Upper lobe of right lung (tissue), 1 donor: ENCODE measurements at places on chromosomes 5 and 9. TPM values are rescaled to one million over a fixed set of nuclear protein-coding genes. Genes with fewer than 3 reads are reported as not detected.

DNA sequence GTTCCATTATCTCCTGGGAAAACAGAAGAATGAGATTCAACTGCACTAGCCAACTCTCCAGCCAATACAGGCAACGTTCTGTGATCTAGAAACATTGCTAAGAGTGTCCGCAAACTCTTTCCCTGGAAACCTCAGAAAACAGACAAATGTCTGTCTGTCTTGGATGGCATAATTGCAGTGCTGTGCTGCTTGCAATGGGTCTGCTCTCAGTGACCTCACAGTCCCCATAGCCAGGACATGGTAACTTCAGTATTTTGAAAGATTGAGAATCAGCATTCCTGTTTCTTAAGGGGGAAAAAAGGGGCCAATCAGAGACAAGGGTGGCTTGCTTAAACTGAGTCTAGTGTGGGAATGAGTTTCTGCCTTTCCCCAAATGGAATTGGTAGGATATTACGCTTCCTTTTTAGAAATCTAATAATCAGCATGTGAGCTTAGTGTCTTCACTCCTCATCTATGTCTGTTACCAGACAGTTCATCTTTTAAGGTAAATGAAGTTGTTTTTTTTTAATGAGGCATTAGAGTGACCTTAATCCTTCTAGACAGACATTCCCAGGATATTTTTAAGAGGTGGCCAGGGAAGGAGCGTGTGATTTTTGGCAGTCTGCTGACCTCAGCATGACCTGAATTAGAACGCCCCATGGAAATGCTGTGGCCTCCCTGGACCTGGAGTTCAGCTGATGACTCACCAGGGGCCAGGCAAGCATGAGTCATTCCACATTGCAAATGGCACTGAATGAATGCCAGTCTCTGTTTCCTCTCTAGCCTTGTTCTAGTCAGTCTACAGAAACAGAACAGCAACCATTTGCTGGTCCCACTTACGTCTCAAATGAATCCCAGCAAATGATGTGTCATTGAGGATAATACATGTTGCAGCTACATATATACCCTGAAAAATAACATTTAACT, 210.2 kb upstream of the ACTBL2 start:
- H3K27ac ChIP-seq, result no peak overlapping the region
- H3K4me1 ChIP-seq, result peaks cover 4% of the 10 kb centered on the region
- no peaks in the 10 kb centered on the region for H3K27me3 ChIP-seq

GRCh38 chr9:103116246-103116645, 121.1 kb downstream of the CYLC2 start:
- no peak overlapping the region for H3K4me3 ChIP-seq
- H3K36me3 ChIP-seq, result no peaks in the 10 kb centered on the region
- H3K27me3 ChIP-seq, result no peaks in the 10 kb centered on the region
- H3K27ac ChIP-seq, result no peak overlapping the region
- no peaks in the 10 kb centered on the region for H3K4me1 ChIP-seq

GRCh38 chr5:67607958-67608357, 411.4 kb upstream of the CD180 start:
- DNase-seq, result no peak
- H3K36me3 ChIP-seq, result no peaks in the 10 kb centered on the region
- H3K4me3 ChIP-seq, result no peak overlapping the region

The CDH12 gene
- not detected for total RNA-seq

DNA sequence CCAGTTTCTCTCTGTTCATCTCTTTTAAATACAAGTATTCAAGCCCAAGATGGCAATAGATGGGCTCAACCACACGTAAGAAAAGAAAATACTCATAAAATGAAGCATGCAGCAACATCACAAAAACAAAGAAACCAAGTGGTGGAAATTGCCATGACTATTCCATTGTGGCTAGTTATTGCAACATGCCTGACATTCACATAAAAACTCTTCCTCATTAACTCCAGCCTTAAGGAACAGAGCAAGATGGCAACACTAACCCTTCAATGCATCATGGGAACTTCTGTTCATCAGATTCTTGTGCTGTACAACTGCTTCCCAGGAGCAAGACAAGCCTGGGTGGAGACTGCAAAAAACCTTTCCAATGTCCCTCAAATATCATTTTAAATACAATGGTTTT, 1.4 kb upstream of the GLIS3 start:
- peaks cover 10% of the 10 kb centered on the region for H3K4me1 ChIP-seq
- no peaks in the 10 kb centered on the region for H3K36me3 ChIP-seq
- no peak for DNase-seq

DNA sequence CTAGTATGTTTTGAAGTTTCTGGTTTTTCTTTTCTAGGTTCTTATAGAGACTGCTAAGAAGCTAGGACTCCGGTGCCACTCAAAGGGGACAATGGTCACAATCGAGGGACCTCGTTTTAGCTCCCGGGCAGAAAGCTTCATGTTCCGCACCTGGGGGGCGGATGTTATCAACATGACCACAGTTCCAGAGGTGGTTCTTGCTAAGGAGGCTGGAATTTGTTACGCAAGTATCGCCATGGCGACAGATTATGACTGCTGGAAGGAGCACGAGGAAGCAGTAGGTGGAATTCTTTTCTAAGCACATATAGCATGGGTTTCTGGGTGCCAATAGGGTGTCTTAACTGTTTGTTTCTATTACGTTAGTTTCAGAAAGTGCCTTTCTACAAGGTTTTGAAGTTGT, 52.2 kb downstream of the MTAP start:
- peaks cover 41% of the 10 kb centered on the region for H3K36me3 ChIP-seq
- no peaks in the 10 kb centered on the region for H3K4me1 ChIP-seq
- DNase-seq, result no peak
- no peak overlapping the region for H3K4me3 ChIP-seq
- H3K27ac ChIP-seq, result no peak overlapping the region
- H3K27me3 ChIP-seq, result no peaks in the 10 kb centered on the region

- no peaks in the 10 kb centered on the region for H3K27me3 ChIP-seq
- no peak overlapping the region for H3K27ac ChIP-seq
- no peak overlapping the region for H3K4me3 ChIP-seq
- H3K36me3 ChIP-seq, result no peaks in the 10 kb centered on the region
Observed at GRCh38 chr9:83236029-83236696, 173.2 kb upstream of the RASEF start.

DNA sequence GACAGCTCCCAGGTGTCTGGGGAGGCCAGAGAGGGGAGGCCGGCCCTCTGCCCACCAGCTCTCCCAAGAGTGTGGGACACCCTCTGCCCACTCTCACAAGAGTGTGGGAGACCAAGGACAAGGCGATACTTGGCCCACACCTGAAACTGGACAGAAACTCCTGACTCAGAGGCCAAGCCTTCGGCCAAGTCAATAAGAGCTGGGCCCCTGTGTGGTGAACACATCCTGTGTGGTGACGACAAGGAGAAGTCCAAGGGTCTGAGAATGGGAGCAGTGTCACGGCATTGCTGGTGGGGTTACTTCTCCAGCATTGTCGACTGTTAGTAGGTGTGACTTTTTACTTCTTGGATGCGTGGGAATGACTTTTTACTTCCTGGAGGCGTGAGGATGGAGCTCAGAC, 14.6 kb upstream of the F2RL1 start:
- peak; percentile 33 for DNase-seq
- no peaks in the 10 kb centered on the region for H3K27me3 ChIP-seq
- peaks cover 4% of the 10 kb centered on the region for H3K4me1 ChIP-seq
- H3K36me3 ChIP-seq, result no peaks in the 10 kb centered on the region
- H3K27ac ChIP-seq, result no peak overlapping the region

DNA sequence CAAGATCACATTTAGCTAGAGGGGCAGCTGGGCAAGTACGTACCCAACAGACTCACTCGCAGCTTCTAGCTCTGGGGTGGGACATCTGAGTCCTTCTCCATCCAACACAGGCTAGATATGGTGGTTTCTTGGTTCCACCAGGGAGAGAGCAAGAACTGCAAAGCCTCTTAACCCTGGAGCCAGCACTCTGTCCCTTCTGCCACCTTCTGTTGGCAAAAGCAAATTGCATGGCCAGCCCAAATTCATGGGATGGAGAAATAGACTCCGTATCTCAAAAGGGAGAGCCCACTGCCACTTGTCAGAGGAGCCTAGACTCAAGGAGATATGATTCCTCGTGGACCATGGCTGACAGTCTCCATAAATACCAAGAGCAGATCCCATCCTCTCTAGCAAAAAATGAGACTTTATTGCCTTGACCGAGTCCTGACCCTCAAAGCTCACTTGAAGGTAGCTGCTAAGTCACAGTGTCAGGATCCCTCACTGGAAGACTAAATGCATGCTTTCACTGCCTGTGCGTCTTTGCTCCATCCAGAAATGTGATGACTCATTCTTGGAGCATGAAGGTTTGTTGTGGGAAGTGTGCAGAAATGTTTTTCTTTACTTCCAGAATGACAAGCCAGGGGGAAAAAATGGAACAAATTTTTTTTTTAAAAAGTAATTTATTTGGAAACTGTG, 28.8 kb upstream of the ROR2 start:
- no peak overlapping the region for H3K27ac ChIP-seq
- no peak overlapping the region for H3K4me3 ChIP-seq
- DNase-seq, result no peak
- H3K4me1 ChIP-seq, result no peaks in the 10 kb centered on the region
- H3K36me3 ChIP-seq, result no peaks in the 10 kb centered on the region

DNA sequence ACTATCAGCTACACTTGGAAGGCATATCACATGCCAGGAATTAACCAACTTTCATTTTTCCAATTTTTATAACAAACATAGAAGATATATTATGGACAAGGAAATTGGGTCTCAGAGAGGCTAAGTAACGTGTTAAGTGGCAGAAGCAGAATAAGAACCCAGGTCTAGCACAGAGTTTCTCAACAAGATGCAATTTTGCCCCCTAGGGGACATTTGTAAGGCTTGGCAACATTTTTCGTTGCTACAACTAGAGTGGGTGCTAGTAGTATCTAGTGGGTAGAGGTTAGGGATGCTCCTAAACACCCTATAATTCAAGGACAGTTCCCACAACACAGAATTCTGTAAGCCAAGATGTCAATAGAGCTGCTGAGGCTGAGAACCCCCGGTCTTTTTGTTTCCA, 180.6 kb downstream of the SNCAIP start:
- no peaks in the 10 kb centered on the region for H3K27me3 ChIP-seq
- no peak overlapping the region for H3K4me3 ChIP-seq
- no peak overlapping the region for H3K27ac ChIP-seq
- H3K4me1 ChIP-seq, result no peaks in the 10 kb centered on the region
- no peaks in the 10 kb centered on the region for H3K36me3 ChIP-seq

DNA sequence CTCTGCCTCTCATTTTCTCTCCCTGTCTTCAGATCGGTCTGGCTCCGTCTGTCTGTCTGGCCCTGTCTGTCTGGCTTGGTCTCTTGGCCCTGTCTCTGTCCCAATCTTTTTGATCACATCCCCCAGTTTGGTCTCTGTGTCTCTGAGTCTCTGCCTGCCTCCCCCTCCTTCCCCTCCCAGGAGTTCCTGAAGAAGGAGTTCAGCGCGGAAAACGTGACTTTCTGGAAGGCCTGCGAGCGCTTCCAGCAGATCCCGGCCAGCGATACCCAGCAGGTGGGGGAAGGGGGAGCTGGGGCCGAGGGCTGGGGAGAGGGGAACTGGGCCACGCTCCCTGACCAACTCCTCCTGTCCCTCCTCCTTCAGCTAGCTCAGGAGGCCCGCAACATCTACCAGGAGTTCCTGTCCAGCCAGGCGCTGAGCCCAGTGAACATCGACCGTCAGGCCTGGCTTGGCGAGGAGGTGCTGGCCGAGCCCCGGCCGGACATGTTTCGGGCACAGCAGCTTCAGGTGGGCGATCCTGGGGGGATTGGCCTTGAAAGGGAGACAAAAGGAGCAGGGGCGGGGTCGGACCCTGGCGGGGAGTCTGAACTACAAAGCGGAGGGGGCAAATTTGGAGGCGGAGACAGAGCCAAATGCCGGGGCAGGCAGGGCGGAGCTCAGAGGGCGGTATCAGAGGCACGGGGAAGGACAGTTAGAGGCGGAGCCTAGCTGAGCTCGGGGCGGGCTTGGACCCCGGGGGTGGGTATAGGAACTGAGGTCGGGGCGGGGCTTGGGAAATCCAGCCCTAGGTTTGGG, 9.0 kb downstream of the RGS14 start:
- H3K4me3 ChIP-seq, result peak overlapping the region; percentile 56
- H3K36me3 ChIP-seq, result no peaks in the 10 kb centered on the region
- peaks cover 34% of the 10 kb centered on the region for H3K4me1 ChIP-seq
- peak overlapping the region; percentile 88 for H3K27ac ChIP-seq

DNA sequence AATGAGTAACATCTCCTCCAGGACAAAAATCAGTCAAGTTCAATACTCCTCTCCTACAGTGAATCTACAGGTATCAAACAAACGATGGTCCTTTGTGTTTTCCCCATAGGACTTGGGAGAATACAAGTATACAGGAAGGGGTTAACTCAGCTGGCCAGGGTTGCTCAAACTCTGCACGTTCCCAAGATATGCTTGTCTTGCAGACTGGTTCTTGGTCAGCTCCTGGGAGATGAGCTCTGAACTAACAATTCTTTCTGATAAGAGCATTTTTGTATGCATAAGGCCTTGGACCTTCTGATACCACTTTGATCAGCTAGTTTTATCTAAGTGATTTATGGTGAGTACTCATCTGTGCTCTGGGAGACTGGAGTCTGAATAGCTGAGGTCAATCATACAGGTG, 42.1 kb downstream of the LOX start:
- no peak for DNase-seq
- no peaks in the 10 kb centered on the region for H3K4me1 ChIP-seq
- H3K27me3 ChIP-seq, result no peaks in the 10 kb centered on the region
- H3K27ac ChIP-seq, result no peak overlapping the region
- no peaks in the 10 kb centered on the region for H3K36me3 ChIP-seq

The AK1 gene
- 158 TPM for total RNA-seq

The TMOD1 gene
- total RNA-seq, result 11.3 TPM

The ADAMTS6 gene
- total RNA-seq, result 2.3 TPM

GRCh38 chr9:73116031-73116430, 35.6 kb upstream of the ANXA1 start:
- no peak for DNase-seq
- no peak overlapping the region for H3K4me3 ChIP-seq
- H3K27me3 ChIP-seq, result no peaks in the 10 kb centered on the region
- H3K27ac ChIP-seq, result no peak overlapping the region
- H3K36me3 ChIP-seq, result no peaks in the 10 kb centered on the region

The PPP3R2 gene
- total RNA-seq, result not detected

The HSPB3 gene
- 1.1 TPM for total RNA-seq

The CLIC3 gene
- 80.7 TPM for total RNA-seq

DNA sequence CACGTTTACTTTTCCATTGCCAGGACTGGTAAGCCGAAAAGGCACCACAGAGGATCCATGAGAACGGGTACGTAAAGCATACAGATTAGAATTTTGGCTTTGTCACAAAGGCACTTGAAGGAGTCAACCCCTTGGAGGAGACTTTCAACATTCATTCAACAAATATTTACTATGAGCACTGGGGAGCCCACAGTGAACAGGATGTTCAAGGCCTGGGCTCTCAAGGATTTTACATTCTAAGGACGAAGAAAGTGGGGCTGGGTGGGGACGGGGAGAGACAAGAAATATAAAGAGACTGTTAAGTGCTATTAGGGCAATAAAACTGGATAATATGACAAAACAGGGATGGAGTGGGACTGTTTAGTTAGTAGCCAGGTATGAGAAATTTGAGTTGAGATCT, 66.0 kb downstream of the KLF4 start:
- no peak overlapping the region for H3K27ac ChIP-seq
- H3K36me3 ChIP-seq, result no peaks in the 10 kb centered on the region
- H3K27me3 ChIP-seq, result no peaks in the 10 kb centered on the region
- DNase-seq, result no peak
- H3K4me3 ChIP-seq, result no peak overlapping the region

The GDA gene
- total RNA-seq, result 0.20 TPM

The C9 gene
- not detected for total RNA-seq

GRCh38 chr5:112863549-112863948, 2.5 kb downstream of the SRP19 start:
- peaks cover 56% of the 10 kb centered on the region for H3K36me3 ChIP-seq
- peaks cover 24% of the 10 kb centered on the region for H3K4me1 ChIP-seq
- no peak overlapping the region for H3K4me3 ChIP-seq
- H3K27me3 ChIP-seq, result no peaks in the 10 kb centered on the region
- no peak overlapping the region for H3K27ac ChIP-seq
- DNase-seq, result no peak

GRCh38 chr5:53373451-53374158, 106.8 kb upstream of the FST start:
- no peak for DNase-seq
- no peaks in the 10 kb centered on the region for H3K27me3 ChIP-seq
- H3K4me3 ChIP-seq, result no peak overlapping the region
- no peaks in the 10 kb centered on the region for H3K36me3 ChIP-seq
- no peak overlapping the region for H3K27ac ChIP-seq
